ENCODE measurements at places on chromosomes 13 and 19. TPM values are rescaled to one million over a fixed set of nuclear protein-coding genes. Genes with fewer than 3 reads are reported as not detected.

DNA sequence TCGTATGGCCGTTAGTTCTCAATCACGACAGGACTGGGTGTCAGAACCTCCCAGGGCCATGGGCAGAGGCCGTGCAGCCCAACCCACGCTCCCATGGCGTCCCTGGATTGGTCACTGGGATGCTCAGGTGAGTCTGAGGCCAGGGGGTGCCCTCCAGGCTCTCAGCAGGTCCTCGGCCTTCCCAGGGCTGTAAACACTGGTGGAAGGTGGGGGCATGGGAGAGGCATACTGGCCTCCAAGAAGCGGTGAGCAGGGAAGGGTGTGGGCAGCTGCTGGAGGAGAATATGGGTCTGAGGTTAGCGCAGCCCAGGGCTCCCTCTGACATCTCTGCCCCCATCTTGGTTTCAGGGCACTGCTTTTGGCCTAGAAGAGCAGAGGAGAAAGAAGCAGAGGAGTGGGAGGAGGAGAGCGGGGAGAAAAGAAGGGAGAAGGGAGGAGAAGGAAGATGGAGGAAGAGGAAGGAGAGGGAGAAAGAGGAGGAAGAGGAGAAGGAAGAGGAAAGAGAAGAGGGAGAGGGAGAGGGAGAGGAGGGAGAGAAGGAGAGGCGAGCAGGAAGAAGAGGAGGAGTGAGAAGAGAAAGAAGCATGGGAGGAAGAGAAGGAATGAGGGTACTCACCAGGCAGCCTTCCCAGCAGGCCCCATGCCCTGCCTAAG is 62.3 kb downstream of the CEBPG start:
- no peak for DNase-seq

HSPB6 gene
- 62.5 TPM for total RNA-seq

- no peak for DNase-seq
Observed at GRCh38 chr13:31234729-31235128, 35.0 kb downstream of the B3GLCT start.

- DNase-seq, result no peak
Observed at GRCh38 chr13:94330552-94331071, 148.9 kb downstream of the DCT start.

DNA sequence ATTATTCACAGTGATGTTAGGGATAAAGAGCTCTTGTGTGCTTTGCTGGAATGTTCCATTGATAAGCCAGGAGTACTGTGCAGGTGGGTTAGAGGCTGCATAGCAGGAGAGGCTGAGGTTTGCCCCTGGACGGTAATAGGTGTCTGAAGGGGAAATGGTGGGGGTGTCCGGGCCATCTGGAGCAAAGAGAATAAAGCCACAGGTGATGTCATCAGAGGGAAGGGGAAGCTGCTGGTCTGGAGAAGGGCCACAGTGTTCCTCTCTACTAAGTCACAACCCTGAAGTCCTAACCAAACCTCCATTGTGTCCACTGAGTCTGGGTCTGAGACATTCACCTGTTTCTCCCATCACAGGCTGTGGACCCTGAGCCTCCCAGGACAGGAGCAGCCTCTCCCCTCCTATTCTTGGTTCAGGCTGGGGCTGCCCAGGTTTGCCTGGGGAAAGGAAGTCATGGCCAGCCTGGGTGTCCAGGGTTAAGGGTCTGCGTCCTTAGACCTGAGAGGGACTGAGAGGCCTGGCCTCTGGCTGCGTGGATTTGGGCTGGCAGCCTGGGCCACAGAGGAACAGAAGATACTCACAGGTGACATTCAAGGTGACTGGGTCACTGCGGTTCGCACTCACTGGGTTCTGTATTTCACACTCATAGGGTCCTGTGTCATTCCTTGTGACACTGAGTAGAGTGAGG is 6.8 kb downstream of the CEACAM1 start:
- DNase-seq, result no peak

DNA sequence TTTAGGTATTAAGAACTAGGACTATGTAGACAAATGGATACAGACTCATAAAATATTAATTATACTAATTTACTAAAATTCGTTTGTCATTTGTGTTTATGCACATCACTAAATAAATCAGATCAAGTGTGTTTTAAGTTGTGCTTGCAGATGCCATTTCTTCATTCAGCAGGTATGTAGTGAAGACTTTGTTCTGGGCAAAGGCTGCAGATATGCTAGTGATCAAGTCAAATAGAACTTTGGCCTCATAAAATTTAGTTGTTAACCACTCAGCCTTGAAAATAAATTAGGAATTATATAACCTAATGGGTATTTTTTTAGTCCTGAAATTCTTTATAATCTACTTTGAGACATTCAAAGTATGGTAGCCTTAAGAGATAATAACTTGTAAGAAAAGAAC is 80.4 kb upstream of the TRPC4 start:
- DNase-seq, result no peak

Data from transverse colon (tissue), 4 donors.